ENCODE measurements at places on chromosomes 6 and 20.

DNA sequence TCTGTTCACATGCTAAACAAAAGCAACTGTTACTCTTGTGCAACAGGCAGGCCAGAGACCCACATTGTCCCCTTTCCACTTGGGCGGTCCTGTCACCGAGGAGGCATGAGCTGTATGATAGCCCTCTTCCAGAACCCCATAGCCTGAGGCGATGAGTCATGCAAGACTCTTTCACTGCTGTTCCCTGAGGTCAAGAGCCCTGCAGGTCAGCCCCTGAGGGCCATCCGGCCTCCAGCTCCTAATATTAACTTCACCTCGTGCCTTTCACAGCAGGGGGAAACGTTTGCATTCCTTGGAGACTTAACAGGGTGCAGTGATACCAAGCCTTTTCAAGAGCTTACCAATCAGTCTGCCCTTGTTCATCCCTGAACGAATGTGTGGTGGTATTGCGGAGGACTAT lies 253.3 kb upstream of the ECI2 start:
- no peak for DNase-seq

- no peak for DNase-seq
Observed at GRCh38 chr20:59749301-59749700, 145.0 kb downstream of the PHACTR3 start.

GRCh38 chr20:39206899-39207564 lies 244.9 kb downstream of the DHX35 start:
- DNase-seq, result no peak

DNA sequence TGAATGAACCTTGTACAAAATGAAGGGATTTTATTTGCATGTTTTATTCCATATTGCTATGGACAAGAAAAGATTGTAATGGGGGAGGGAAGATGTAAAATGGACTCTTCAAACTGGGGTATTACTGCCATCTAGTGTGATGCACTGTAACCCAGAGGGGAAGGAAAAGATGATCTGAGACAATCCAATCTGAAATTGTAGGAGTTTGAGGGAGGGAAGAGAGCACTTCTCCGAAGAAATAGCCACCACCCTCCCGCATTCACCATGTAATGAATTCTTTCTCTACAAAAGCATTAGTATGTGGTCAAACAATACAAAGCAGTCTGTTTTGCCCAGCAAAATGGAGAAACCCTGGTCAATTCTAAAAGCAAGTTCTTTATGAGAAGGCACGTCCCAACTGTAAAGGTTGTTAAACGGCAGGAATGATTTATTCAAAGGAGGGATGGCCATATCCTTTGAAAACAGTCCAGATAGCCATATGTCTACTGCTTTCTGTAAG lies 679.5 kb upstream of the NRSN1 start:
- no peak for DNase-seq

DNA sequence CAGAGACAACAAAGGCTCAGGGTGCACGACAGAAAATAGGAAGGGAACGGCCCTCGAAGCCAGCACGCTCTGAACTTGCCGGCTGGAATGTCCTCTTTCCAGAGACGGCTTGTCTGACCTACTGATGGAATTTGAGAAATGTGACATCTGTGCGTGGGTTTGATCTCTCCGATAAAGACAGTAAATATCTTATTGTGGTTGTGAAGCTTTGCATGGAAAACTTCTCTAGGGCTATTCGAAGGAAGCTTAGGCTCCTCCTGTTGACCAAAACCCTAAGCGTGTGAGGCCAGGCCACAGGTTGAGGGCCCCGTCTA lies 247.3 kb downstream of the ZNF217 start:
- DNase-seq, result no peak

DNA sequence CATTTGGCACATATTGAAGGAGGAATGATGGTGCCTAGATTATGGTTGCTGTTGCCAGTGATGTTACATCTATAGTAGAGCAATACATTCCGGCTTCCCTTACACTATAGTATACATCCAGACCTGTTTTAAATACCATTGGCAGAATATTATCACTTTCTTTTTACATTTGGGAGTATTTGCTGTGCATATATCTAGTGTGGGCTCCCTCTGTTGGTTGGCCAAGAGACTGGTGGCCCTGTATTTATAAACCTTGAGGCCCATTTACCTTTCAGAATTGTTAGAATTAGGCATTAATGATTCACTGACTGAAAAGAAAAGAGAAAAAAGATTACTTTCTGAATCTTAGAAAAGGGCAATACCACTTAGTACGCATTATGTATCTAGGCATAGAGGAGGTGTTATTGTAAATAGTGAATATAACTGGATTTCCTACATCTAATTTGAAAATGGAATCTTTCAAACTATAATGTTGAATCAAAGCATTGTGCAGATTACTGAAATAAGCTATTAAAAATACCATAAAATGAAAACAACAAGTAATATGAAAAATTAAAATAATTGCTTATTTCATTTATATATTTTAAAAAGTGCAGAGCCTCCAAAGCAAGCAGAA lies 628.8 kb upstream of the MAN1A1 start:
- DNase-seq, result no peak

DNA sequence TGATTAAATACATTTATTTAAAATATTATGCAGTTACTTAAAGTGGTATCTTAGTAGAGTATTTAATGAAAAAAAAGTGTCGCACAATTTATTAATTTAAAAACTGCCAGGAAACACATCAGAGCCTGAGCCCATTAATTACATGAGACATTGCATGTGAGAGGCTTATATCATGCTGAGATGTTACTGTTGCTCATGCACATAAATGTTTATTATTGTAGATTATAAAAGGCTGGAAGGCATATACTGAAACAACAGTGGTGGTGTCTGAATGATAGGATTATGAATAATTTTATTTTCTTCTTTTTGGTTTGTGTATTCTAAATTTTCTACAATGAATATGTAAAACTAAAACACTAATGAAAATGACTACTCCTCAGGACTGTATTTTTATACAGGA lies 45.7 kb upstream of the TXNDC5 start:
- DNase-seq, result no peak

- no peak for DNase-seq
Observed at GRCh38 chr20:57725636-57726035, 15.8 kb upstream of the PMEPA1 start.

GRCh38 chr20:14422892-14423291 lies 85.5 kb upstream of the FLRT3 start:
- DNase-seq, result no peak

- no peak for DNase-seq
Observed at GRCh38 chr20:23655491-23656211, 17.9 kb upstream of the CST3 start.

- DNase-seq, result no peak
Observed at GRCh38 chr6:83436674-83437073, 5.8 kb upstream of the ME1 start.

GRCh38 chr6:111430605-111431376 lies 52.2 kb downstream of the REV3L start:
- DNase-seq, result no peak

- DNase-seq, result no peak
Observed at GRCh38 chr20:44586289-44586911, 4.0 kb downstream of the PKIG start.

DNA sequence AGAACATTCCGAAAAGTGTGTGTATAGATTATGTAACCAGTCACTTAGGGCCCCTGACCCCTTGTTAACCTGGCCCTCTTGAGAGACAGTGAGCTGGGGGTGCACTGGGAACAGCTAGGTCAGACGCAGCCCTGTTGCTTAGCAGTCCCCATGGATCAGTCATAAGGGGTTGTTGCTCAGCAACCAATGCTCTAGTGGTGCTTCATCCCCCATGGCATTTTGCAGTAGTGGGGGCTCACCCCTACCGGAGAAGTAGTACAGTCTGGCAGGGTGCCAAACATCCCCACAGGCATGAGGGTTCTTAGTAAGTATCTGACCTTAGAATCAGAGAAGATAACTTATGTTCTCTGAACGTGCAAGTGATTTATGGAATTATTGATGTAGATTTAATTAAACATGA lies 12.3 kb downstream of the PKIB start:
- no peak for DNase-seq

- peak; percentile 79 for DNase-seq
Observed at GRCh38 chr6:5302995-5303622, 41.8 kb downstream of the FARS2 start.

GRCh38 chr20:25247956-25248785 lies at the start of gene PYGB:
Gene PYGB, plus strand, starts transcription at chr20:25248085. Its CDS starts 94 bp downstream, at chr20:25248179.
- peak; percentile 68 for DNase-seq

GRCh38 chr6:100809346-100809745 lies 71.8 kb downstream of the ASCC3 start:
- DNase-seq, result no peak

DNA sequence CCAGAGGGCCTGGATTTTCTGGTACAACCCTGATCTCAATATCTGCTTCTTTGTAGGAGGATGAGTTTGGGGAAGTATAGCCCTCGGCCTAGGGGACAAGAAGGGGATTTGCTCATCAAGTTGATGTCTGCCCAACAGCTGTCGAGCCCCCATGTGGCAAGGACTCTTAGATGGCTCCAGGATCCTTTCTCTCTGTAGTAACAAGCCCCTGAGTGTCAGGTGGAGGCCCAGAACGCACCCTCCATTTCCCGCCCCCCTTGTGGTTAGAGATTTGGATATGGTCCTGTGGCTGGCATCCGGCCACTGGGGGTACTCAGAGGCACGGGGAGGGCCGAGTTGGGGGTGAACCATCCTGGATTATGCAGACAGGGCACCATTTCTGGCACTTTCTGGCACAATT lies 50.1 kb downstream of the CTCFL start:
- DNase-seq, result no peak

- DNase-seq, result no peak
Observed at GRCh38 chr6:7292596-7293255, 20.3 kb downstream of the SSR1 start.

DNA sequence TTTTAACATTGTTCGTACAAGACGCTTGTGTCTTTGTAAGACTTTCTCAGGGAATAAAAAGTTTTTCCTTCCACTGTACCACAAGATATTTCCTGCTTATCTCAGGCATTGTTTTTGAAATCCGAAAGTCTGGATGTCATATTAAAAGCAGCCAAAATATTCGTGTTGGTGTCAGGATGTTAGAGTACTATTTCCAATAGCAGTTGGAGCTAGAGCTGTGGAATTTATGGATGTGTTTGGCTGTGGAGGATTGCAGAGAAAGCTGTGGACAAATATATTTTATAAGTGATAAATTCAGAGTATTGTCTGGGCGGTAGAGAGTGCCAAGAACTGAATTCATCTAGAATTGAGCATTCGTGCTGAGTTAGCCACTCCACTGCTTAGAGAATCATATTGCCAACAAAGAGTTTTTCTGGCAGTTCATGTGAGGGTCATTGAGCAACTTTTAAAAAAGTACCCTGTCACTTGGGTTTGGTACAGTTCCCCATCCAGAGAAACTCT lies 57.7 kb downstream of the ZDHHC14 start:
- no peak for DNase-seq

- DNase-seq, result no peak
Observed at GRCh38 chr20:46801003-46801702, 91.7 kb downstream of the SLC2A10 start.

All from T-helper 1 cell (primary cell).